ENCODE measurements at places on chromosomes 2 and 18.

DNA sequence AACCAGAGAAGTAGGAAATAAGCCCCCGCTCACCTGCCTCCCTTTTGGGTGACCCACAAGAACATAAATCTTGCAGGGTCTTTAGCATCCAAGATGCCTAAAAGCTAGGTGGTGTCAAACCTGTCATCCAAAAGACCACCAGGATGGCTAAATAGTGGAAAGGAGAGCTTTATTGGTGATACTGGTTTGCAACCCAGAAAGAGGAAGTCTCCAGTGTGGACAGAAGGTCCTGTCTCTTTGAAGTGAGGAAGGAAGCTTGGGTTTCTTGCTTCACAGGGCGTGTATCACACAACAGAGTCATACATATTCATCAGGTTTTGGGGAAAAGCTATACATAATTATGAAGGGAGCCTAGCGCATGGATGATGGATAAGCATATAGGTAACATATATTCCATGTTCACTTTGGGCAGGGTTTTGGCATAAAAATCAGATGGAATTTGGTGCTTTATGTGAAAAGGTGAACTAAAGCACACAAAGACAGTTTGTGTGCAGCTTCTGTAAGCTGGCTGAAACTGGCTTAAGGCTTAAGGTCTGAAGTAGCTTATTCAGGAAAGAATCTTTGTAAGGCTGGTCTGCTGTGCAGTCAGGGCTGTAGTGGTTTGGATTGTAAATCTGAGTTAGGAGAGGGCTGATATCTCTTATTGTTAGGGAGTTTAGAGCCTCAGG lies 102.2 kb upstream of the MSH2 start:
- DNase-seq, result no peak

- DNase-seq, result peak; percentile 64
Measured at GRCh38 chr2:39737661-39738060, 41.4 kb downstream of the THUMPD2 start.

- no peak for DNase-seq
Measured at GRCh38 chr18:77070627-77071026, 62.0 kb downstream of the MBP start.

- DNase-seq, result no peak
Measured at GRCh38 chr2:118056165-118056534, 32.1 kb upstream of the INSIG2 start.

- no peak for DNase-seq
Measured at GRCh38 chr18:26073758-26074157, 16.7 kb downstream of the SS18 start.

All from AG09309 (cell line).